Psoas muscle (tissue), 8 donors: ENCODE measurements at places on chromosomes 7 and 10.

DNA sequence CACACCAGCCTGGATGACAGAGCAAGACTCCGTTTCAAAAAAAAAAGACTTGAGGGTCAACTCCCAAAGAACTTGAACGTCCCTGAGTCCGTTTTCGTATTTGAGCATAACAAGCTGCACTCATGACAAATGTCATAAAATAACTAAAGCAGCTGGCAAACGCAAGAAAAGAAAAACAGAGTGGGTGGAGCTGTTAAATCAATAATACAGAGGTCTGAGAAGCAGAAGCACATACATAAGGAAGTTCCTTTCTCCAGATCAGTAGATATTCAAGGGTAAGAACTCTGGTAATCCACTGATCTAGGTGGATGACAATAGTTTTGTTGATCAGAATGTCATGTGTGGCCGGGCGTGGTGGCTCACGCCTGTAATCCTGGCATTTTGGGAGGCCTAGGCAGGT is 150.1 kb downstream of the FAM107B start:
- DNase-seq = no peak

- no peak for DNase-seq
Observed at GRCh38 chr7:3592401-3593134, 291.5 kb downstream of the SDK1 start.

DNA sequence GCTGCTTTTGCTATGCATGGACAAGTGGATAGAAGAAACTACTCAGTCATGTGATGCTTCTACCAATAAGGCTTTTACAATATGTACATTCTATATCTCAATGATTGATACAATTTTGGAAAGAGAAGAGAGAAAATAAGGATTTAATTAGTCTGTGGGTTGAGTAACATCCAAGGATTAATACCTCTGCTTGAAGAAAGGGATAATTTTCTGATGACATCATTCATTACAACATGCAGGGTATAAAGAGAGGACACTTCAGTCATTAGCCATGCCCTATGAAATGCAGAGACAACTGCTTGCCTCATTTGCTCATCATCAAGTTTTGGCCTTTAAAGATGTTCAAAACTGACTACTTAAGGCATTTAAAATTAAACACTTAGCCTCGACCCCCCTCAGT is 237.3 kb downstream of the AHR start:
- no peak for DNase-seq

DNA sequence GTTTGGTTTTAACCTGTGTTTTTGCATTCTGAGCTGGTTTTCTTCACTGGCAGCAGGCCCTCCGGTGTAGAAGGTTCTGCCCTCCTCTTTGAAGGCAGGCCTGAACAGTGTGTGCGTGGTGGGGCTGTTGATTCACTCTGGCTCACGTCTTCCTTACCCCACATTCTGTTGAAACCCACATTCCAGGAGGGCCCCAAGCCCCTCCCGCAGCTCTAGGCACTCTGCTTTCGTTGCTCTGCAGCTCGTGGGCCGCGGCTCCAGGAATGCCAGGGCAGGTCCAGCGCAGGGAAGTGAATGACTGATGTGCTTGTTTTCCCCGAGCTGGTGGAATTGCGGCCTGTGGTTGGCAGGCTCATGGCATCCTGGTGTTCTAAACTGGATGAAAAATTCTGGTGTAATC is 49.0 kb downstream of the HTRA1 start:
- no peak for DNase-seq

DNA sequence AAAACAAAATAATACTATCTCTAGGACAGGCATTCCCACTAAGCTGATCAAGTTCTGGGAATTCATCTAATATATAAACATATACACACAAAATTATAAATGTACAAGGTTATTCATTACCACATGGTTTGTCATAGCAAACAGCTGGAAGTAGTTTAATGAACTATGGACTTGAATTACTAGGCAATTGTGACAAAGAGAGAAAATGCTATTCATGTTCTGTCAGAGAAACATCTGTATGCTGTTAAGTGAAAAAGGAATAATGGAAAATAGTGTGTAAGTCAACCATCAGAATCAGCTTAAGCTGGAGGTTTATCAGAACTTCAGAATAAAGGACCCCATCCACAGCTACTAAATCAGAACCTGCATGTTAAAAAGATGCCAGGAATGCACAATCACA is 2.8 kb downstream of the ZNF248 start:
- no peak for DNase-seq

DNA sequence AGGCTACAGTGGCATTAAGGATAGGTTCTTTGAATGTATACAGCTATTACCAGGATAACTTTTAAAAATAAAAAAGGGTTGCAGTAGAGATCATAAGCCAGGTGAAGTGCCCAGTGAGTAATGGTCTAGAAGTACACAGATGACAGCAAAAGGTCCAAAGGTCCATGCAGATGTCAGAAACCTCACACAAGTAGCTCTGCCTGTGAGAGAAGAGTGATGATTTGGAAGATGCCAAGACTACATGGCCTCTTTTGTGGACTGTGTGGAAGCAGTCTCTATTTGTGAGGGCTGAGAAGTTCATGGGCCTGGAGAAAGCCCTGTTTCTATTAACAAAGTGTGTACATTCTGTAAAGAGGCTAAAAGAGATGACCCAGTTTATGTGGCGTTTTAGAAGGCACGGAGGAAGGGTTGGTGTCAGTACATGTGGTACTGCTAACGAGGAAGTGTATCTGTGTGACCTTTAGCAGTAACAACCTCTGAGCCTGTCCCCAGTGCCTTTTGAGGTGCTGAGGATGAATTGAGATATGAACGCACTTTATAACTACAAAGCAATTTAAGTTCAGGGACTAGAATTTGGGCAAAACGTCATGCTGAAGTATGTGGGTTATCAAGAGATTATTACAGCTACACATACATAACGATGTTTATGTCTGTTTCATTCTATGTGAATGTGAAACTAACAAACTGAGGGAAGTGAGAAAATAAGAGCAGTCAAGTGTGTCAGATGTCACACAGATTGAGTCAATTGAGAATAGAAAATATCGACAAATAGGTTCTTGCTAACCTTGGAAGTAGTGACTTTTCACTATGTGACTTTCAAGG is 7.6 kb downstream of the CYCS start:
- DNase-seq = no peak

GRCh38 chr7:15783987-15784693 is 97.7 kb upstream of the MEOX2 start:
- no peak for DNase-seq

- no peak for DNase-seq
Observed at GRCh38 chr7:102313997-102314780, 27.5 kb downstream of the SH2B2 start.

DNA sequence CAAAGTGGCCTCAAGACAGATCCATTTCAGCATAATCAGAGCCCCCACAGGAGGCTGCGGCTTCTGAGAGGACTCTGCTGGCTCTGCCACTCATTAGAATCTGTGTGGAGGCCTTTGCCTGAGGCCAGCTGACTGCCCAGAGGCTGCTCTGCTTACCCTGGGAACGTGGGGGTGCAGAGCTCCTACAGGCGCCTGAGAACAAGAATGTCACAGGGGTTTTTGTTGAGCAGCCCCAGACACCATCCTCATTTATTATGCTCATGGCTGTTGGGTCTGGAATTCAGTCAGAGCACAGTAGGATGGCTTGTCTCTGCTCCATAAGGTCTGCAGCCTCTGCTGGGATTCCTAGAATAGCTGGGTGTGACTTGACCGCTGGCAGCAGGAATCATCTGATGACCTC is 101.8 kb upstream of the GDF10 start:
- DNase-seq = no peak

- DNase-seq = no peak
Observed at GRCh38 chr10:12201543-12201942, 5.6 kb downstream of the CDC123 start.

- no peak for DNase-seq
Observed at GRCh38 chr10:6269432-6269831, 66.7 kb downstream of the PFKFB3 start.

- DNase-seq = no peak
Observed at GRCh38 chr10:124984376-124984775, 42.5 kb downstream of the ZRANB1 start.

DNA sequence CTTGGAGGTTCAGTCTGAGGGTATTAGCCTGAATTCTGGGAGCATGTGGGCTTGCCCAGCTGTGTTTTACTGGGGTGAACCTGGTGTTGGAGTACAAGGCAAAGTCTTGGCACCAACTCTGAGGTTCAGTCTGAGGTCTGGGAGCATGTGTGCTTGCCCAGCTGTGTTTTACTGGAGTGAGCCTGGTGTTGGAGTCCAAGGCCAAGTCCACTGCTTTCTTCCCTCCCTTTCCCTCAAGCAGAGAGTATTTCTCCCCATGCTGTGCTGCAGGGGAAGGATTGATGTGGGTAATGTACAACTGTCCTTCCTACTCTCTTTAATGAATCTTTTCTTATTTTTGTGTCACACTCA is 236.1 kb downstream of the NXPH1 start:
- no peak for DNase-seq

GRCh38 chr10:130546841-130547240 is 410.6 kb downstream of the GLRX3 start:
- no peak for DNase-seq
